ENCODE measurements at places on chromosomes 3 and 15. TPM values are rescaled to one million over a fixed set of nuclear protein-coding genes. Genes with fewer than 3 reads are reported as not detected.

Gene SYNM
- 1.6 TPM for total RNA-seq

Gene NPAP1
- not detected for total RNA-seq

Gene NR2E3
- total RNA-seq = not detected

Gene KNG1
- total RNA-seq = not detected

Gene ACP3
- 4.7 TPM for total RNA-seq
